ENCODE measurements at places on chromosomes 13 and 19.

DNA sequence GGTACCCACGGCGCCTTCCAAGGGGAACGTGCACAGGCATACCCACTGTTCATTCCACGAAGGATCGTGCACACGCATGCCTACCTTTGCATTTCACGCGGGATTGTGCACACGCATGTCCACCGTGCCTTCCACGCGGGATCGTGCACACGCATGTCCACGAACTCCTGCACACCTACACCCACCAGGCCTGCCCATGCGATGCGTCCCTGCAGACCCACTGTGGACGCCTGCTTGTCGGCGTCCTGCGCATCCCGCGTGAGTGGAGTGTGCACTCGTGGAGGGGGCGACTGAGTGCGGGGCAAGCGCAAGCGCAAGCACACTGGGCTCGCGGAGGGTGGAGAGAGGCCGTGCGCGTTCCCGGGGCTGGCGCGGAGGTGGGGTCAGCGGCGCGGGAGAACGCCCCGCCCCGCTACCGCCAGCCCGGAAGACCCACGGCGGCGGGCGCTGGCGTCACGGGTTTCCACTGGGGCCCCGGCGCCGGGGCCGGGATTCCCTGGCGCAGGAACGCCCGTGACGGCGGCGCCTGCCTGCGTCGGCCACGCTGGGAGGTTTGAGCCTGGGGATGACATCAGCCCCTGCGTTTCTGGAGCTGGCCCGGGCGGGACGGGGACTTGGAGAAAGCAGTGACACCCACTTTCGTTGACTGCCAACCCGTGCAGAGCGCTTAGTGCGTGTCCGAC lies 18.7 kb downstream of the GADD45B start:
- peak; percentile 81 for DNase-seq

- no peak for DNase-seq
Observed at GRCh38 chr13:86909318-86909717, 761.9 kb upstream of the SLITRK5 start.

DNA sequence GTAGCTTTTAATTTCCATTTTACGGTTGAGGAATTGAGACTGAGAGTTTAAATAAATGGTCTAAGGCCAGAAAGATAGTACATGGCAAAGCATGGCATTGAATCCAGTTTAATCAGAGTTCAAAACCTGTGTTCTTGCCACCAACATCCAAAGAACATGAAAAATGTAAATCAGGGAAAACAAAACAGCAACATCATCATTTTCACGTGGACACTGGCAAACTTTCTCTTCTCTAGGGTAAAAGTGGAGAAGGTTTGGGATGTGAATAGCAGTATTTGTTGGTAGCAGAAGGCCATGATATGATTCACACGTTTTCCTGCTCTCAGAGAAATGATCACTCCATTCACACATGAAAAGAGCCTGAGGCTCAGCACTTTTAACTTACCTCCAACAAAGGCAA lies 357.7 kb downstream of the UQCRFS1 start:
- DNase-seq, result no peak

- DNase-seq, result peak; percentile 66
Observed at GRCh38 chr13:74575729-74576125, 441.5 kb upstream of the KLF12 start.

GRCh38 chr19:48804496-48804895 lies 6.3 kb downstream of the BCAT2 start:
- no peak for DNase-seq

GRCh38 chr13:44819245-44819644 lies 170.0 kb downstream of the NUFIP1 start:
- peak; percentile 75 for DNase-seq

- DNase-seq, result peak; percentile 63
Observed at GRCh38 chr19:6551607-6552450, 21.0 kb downstream of the TNFSF9 start.

DNA sequence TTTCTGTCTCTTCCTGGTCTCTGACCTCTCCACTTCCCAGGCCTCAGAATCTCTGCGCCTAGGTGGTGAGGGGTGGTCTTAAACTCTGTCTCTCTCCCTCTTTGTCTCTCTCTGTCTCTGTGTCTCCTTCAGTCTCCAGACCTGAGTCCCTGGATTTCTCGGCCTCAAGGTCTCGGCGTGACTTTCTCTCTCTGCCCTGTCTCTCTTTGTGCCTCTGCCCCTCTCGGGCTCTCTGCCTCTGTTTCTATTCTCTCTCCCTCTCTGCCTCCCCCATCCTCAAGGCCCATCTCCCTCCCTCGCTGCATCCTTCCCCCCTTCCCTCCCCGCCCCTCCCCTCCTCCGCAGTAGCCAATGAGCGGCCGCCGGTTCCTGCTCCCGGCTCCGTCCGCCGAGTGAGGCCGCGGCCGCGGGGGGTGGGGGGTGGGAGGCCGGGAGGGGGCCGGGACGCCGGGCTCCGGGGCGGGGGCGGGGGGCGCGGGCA lies at the start of gene CACNG7:
Gene CACNG7 (plus strand): TSS at position 344 of the 481 bp plus-strand sequence. CDS start 3,554 bp downstream, outside the sequence.
- DNase-seq, result peak; percentile 35

- no peak for DNase-seq
Observed at GRCh38 chr13:73851104-73851503, 283.1 kb downstream of the KLF12 start.

DNA sequence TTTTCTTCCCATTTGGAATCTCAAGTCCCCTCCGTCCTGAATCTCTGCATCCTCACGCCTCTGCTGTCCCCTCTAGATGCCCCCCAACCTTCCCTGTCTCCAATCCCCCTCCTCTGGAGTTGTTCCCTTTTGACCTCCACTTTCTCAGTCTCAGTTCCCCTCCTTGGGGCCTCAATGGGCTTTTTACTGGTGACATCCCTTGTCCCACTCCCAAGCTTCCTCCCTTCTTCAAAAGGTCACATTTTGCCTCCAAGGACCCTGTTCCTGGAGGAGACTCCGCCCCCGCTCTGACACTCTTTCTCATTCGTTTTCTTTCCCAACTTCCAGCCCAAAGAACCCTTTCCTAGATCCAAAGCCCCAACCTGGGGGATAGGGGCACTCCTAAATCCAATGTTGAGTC lies 1.0 kb downstream of the AP2S1 start:
- DNase-seq, result peak; percentile 10

DNA sequence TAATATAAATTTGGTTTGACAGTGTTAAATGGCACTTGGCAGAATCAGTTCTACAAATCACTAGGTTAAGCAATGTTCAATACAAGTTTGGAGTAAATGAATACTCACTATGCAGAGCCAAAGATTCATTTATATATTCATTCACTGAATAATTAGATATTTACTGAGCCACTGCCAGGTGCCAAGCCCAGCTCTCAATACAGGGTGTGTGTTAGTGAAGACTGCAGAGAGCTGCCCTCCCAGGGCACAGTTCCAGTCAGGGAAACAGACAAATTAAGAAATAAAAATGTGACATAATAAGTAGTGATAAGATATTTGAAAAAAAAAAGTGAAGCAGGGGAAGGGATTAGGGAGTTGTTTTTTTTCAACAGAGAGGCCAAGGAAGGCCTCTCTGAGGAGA lies 411.7 kb downstream of the KCNRG start:
- DNase-seq, result no peak

DNA sequence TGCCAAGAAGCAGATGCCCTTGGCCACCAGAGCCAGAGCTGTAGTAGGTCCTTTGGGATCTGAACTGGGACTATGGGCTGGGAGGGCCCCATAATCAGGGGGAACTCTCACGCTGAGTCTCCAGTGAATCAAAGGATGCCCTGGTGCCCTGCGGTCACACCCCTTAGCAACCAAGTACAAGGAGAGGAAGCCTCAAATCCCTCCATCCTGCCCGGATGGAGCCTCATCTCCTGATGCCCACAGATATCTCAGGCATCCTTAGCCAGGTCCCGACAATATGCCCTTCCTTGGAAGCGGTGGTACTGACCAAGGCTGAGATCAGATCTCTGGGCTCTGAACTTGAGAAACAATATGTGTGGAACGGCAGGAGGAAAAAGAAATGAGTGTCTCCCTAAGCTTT lies 1.7 kb downstream of the PLEKHA4 start:
- DNase-seq, result peak; percentile 14
